Thoracic aorta (tissue), 2 donors: ENCODE measurements at places on chromosomes 7 and 10. TPM values are rescaled to one million over a fixed set of nuclear protein-coding genes. Genes with fewer than 3 reads are reported as not detected.

DNA sequence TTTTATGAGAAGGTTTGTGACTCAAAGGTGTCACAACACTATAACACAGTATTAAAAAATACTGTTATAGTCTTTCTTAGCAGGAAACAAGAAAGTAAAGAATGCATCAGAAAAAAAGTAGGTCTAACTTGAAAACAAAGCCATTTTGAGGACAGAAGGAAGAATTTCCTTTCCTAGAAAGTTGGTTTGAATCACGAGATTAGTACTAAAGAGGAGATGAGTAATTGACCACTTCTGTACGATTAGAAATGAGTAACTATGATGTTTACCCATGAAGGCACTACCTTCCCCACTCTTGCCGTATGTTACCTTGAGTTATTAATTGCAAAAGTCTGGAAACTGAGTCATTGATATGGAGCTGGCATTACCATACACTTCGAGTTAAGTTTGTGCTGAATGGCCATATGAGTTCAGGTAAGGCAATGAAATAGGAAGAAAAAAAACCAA is 65.2 kb downstream of the FAM185A start:
- H3K4me1 ChIP-seq, result peaks cover 34% of the 10 kb centered on the region
- H3K4me3 ChIP-seq, result no peak overlapping the region
- H3K36me3 ChIP-seq, result no peaks in the 10 kb centered on the region
- no peak overlapping the region for H3K27ac ChIP-seq

Gene OPALIN
- not detected for total RNA-seq

DNA sequence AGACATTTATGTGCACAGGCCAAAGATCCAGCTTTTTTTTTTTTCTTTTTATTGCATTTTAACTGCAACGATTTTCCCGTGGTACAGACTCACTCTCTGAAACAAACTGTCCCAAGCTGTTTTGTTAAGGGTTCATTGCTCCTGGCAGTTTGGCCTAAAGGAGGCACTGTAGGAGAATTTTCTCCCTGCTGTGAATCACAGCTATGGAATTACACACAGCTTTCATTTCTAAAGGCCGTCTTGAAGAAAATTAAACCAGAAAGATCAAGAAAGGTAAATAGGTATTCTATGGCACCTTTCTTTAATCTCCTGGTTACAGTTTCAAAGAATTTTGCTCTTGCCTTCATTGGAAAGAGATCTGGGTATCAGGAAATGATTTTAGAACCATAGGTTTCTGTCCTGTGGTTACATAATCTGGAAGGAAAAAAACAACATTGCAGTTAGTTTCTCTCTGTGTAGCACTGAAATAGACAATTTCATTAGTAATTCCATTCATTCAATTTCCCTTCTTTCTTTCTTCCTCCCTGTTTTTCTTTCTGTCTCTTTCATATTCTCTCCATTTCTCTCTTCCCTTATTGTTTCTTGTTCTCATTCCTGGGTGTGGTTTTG is 51.2 kb downstream of the PDK4 start:
- peaks cover 25% of the 10 kb centered on the region for H3K4me1 ChIP-seq
- H3K4me3 ChIP-seq, result peak overlapping the region; percentile 65
- no peak for DNase-seq
- no peaks in the 10 kb centered on the region for H3K27me3 ChIP-seq

Gene SMC3
- 19.8 TPM for total RNA-seq

DNA sequence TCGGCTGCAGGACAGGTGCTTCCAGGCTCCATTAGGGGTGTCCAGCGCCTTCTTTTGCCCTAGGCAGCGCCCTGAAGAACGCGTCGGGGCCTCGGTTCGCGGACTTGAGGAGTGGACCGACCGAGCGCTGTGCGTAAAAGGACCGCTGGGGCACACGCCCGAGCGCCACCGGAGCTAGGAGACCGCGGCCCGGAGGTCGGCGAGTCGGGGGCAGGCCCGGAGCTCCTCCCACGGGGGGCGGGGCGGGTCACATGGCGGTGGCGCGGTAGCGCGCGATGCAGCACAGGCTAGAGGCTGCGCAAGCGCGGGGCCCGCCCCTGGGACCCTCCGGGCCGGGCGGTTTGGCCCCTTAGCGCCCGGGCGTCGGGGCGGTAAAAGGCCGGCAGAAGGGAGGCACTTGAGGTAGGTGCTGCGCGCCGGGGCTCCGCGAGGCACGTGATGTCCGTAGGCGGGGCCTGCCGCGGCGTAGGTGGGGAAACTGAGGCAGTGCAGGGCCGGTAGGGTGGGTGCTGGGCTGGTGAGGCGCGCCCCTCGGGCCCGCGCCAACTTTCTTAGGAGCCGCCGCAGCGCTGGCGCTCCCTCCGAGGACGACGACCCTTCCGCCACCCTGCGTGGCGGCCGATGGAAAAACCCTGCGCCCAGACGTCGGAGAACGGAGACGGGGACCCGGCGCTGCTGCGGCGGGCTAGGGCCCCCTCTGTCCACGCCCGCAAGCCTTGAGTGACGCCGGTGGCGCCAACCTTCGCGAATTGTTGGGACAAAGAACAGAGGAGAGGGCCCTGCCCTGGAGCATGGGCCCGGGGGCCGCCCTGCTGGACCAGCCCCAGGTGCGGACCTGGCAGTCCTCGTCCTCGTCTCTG is at the start of gene PRXL2A:
Gene PRXL2A, plus strand, starts transcription at position 310 of the 860 bp plus-strand sequence. CDS start 11,917 bp downstream, outside the sequence.
- H3K27ac ChIP-seq, result peak within 1 kb of the TSS; percentile 40
- H3K36me3 ChIP-seq, result no peaks in the 10 kb centered on the region
- H3K4me3 ChIP-seq, result peak within 1 kb of the TSS; percentile 73
- no peaks in the 10 kb centered on the region for H3K27me3 ChIP-seq
- DNase-seq, result peak; percentile 13

Gene SPDYE8
- not detected for total RNA-seq
